SIG-M5 (cell line): ENCODE measurements at places on chromosomes 7 and 10.

DNA sequence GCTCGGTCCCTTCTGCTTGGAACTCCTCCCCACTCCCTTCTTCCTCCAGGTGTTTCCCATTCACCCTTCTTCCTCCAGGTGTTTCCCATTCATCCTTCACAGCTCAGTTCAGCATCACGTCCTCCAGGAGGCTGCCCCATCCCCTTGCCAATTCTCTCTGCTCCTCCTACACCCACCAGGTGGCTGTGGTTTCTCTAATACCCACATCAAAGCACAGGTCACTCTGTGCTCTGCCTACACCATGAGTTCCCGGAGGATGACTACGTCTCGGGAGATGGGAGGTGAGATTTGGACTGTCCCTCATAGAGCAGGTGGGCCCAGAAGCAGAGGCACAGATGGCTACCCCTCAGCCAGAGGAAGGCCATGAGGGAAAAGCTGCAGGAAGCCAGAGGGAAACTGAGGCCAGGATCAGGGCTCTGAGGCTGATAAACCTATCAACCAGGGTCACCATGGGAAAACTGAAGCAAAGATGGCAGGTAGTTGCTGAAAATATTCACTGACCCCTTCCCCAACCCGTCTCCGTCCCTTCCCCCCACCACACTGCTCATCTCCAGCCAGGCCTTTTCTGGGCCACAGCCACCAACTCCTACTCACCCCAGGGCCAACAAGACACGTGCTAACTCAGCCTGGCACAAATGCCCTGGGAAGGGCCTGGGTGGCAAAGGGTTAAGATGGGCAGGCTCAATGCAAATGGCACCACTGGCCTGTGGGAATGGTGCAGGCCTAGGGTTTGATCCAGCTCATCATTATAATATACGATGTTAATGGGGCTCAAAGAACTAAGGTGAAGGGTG, 56.6 kb upstream of the CPXM2 start:
- no peak for DNase-seq

- DNase-seq, result no peak
Observed at GRCh38 chr10:97131666-97132065, 54.1 kb downstream of the SLIT1 start.

DNA sequence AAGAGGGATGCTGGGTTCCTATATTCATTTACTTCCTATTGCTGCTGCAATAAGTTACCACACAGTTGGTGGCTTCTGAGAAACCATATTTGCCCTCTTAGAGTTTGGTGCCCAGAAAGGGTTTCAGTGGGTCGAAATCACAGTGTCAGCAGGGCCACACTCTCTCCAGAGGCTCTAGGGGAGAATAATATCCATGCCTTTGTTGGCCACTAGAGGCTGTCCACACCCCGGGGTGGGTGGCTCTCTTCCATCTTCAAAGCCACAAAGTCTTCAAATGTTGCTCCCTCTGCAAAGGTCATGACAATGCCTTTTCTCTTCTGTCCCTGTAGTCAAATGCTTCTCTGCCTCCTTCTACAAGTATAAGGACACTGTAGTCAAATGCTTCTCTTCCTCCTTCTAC, 989.4 kb downstream of the CCSER2 start:
- DNase-seq, result no peak

DNA sequence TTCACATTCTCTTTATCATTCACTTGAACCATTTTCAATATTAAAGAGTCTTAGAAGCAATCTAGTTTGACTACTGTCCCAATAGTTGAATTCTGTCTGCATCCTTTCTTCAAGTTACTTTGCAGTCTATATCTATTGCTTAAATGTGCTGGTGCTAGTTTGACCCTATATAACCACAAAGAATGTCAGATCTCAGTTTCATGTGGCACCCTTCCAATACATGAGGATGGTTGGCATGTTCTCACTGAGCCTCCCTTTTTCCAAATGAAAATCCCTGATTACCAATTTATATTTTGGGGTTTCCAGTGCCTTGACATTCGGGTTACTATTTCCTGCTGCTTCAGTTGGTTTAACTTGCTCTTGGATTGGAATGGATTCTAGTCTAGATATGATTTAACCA, 292.7 kb downstream of the EXOC4 start:
- no peak for DNase-seq

GRCh38 chr10:118340486-118340885, 1.6 kb downstream of the FAM204A start:
- DNase-seq, result no peak

GRCh38 chr7:26580711-26581110, 283.7 kb downstream of the SKAP2 start:
- DNase-seq, result no peak

GRCh38 chr10:93790439-93790838, 32.7 kb downstream of the LGI1 start:
- DNase-seq, result no peak

GRCh38 chr10:121385136-121385535, 213.1 kb downstream of the FGFR2 start:
- no peak for DNase-seq

DNA sequence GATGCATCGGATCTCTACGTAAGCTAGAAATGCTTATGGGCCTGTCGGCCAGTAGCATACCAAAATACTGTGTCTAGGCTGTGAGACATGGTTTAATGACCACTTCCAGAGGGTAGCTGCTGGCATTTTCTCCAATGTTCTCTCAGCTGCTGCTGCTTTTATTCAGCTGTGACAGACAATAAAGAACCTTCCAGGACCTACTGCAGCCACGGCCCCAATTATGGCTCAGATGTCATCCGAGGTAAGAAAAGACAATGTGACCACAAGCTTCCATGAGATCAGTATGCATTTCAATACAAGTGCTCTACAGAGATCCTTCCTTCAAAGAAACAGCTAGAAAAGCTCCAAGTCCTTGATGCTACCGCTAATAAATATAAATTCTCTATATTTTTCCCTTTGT, 256.2 kb downstream of the SDHAF3 start:
- no peak for DNase-seq

DNA sequence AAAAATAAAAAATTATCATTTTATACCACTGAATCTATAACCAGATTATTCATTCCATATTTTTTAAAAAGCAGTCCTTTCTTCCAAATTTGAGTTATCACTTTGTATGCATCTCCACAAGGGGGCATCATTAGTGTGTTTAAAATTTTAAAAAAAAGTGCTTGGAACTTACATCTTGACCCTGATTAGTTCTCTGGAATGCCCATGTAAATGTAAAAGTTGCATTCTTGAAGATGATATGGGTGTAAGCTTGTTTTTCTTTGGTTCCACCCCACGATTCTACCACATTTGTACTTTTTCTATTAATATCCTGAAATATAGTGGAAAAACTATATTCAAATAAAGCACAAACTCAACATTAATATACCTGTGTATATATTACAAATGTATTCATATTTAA, 144.9 kb downstream of the ELAPOR2 start:
- no peak for DNase-seq

DNA sequence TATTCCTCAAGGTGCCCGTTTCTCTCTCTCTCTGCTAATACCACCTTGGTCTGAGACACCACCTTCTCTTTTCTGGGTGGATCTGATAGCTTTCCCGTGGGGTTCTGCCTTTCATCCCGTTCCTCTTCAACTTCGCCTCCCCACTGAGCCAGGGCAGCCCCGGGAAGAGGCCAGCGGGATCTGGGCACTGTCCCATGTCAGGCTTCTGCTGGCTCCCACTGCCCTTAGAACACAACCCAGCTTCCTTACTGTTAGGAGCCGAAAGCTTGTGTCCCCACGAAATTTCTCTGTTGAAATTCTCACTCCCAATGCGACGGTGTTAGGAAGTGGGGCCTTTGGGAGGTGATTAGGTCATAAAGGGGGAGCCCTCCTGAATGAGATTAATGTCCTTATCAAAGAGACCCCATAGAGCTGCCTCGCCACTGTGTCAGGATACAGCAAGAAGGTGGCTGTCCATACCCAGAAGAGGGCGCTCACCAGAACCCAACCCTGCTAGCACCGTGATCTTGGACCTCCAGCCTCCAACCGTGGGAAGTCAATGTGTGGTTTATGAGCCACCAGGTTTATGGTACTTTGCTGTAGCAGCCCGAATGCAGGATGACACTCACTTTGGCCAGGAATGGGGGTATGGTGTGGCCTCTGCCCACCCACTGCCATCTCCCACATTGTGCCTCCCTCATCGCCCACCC, 79.2 kb downstream of the CAMK1D start:
- no peak for DNase-seq

- DNase-seq, result peak; percentile 13
Observed at GRCh38 chr10:98349508-98349922, 65.5 kb downstream of the PYROXD2 start.

DNA sequence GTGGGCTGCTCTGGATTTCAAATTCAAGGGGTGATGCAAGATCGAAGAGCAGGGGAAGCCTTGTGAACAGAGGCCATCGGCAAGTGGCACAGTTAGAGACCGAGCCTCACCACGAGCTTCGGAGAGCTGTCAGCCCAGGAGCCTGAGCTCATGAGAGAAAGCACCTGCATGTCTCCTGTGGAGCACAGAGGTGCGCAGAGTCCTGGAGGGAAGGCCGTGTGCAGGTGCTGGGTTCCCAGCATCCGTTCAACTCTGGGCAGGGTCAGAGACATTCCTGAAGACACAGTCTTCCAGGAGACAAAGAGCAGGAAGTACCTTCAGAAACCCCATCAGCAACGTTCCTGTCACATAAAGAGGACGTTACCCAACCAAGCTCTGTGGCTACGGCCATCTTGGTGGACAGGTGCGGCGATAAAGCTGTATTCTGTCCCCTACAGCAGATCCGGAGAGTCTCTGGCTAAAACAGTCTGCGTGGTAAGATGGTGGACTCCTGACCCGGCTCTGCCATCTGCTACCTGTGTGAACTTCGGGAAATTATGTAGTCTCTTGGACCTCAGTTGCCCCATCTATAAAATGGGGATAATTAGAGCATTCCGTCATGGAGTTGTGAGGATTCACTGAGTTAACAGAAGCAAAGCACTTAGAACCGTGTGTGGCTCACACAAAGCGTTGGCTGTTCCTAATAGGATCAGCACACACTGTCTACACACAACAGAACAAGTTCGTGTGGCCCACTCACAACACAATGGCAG, 40.6 kb downstream of the NOD1 start:
- DNase-seq, result no peak

DNA sequence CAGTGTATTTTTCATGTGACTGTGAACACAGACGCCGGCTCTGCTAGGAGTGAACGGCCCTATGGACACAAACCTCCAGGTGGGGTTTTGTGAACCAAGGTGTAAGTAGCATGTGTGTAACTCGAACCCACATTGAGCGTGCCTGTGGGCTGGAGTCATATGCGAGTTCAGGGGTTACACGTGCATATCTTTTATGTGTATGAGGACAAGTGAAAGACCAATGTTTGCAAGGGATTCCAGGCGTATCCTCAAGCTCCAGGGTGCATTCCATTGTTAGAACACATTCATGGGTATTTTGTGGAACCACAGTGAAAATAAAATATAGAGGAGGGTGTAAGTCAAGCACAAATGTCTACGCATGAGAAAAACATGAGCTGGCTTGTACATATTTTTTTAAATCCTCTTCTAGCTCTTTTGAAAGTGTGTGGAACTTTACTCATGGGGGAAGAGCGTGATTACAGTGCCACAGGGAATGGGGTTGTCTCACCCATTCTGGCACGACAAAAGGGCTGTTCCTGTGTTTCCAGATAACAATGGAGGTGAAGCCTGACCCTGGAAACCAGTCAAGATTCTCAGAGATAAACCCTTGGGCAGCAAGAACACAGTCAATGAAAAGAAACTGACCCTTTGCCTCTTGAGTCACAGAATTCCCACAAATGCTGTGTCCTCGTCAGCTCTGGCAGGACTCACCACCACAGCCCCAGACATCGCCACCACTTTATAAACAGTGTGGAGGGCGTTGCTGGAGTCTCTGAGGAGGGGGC, 37.0 kb upstream of the GOT1 start:
- DNase-seq, result no peak

- DNase-seq, result no peak
Observed at GRCh38 chr7:35695473-35695850, 527 bp upstream of the HERPUD2 start.

GRCh38 chr10:110387983-110388686, 83.4 kb upstream of the SMNDC1 start:
- DNase-seq, result no peak

DNA sequence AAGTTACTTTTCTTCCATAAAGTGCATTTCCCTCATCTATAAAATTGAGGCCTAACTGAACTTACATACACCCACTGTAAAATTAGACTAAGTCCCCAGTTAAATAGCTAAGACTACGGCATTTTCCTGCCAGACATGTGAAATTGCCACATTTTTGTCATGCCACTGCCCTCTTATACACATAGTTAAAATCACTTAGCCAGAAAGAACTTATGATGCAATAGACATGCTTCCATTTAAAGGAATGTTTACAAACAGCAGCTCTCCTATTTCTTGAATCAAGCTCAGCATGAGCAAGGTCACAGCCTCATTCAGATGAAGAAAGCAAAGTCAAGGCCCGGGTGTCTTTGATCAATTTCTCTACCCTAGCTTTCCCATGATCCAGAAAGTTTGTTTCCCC, 175.7 kb downstream of the LRRN3 start:
- no peak for DNase-seq

DNA sequence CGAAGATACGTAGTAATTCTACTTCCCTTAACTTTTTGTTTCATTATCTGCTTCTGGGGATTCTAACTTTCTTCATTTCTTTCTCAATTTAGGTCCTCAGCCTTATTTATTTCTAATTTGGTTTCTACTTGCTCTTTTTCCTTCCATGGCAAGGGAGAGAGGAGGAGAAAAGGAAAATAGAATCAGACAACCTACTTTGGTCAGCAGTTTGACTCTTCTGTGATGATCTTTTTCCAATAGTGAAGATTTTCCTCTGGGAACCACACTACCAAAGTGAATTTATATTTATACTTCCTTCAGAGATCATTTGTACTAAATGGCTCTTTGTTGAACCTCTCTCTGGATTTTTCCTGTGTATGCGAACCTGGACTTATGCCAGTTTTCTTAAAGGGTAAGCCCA, 90.2 kb downstream of the TMEM26 start:
- DNase-seq, result no peak

- no peak for DNase-seq
Observed at GRCh38 chr7:13894377-13894776, 95.1 kb downstream of the ETV1 start.

DNA sequence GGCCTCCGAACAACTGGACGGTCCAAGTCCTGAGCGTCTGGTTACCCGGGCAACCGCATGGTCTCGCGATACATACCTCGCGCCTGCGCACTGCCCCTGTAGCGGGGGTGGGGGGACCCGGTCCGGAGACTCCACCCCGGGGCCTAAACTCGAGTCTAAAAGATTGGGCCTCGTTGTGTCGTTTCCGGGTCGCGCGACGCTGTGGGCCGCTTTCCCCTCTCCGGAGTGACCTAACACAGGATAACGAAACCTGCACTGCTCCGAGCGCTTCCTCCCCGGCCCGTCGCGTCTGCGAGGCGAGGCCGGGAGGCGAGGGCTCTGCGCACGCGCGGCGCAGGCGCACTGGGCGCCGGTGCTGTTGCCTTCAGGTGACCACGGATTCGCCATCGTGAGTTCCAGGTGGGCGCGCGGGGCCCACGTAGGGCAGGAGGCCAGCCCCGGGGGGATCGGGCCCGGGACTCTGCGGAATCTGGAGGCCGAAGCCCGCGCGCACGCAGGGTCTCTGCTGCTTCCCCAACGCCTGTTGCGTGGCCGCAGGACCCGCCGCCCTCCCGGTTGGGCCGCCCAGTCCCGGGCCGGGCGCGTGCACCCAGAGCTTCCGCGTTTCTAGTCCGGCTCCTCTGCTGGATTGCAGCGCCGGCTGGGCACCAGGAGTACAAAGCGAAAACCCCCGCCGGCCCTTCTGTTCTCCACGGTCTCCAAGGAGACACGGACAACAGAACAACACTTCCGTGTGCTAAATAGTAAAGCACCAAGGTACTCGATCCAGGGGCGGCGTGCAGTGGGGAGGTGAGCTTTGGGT, at the start of gene RPP38:
Gene RPP38 (plus strand): TSS at position 345 of the 802 bp plus-strand sequence. CDS start 5,960 bp downstream, outside the sequence.
- DNase-seq, result peak; percentile 55

GRCh38 chr7:150409300-150410030, 30.3 kb downstream of the ZNF775 start:
- DNase-seq, result no peak
